ENCODE measurements at places on chromosomes 6 and 20. TPM values are rescaled to one million over a fixed set of nuclear protein-coding genes. Genes with fewer than 3 reads are reported as not detected.

IP6K3 gene
- total RNA-seq: 4.1 TPM

C20orf144 gene
- total RNA-seq: 0.34 TPM

SLC22A2 gene
- not detected for total RNA-seq

SMPDL3A gene
- 40.0 TPM for total RNA-seq

MEP1A gene
- not detected for total RNA-seq

LHFPL5 gene
- not detected for total RNA-seq

DEF6 gene
- under 0.01 TPM for total RNA-seq

CD109 gene
- 36.8 TPM for total RNA-seq

NOX3 gene
- total RNA-seq: not detected

TOMM34 gene
- total RNA-seq: 16.5 TPM

LMBRD1 gene
- total RNA-seq: 46.4 TPM

WDR27 gene
- 28.0 TPM for total RNA-seq

OR2H2 gene
- not detected for total RNA-seq
